Cortex of kidney (tissue), 1 donor: ENCODE measurements at places on chromosomes 7 and 10.

GRCh38 chr7:142562688-142563087 is 186.6 kb upstream of the PRSS1 start:
- DNase-seq = no peak

DNA sequence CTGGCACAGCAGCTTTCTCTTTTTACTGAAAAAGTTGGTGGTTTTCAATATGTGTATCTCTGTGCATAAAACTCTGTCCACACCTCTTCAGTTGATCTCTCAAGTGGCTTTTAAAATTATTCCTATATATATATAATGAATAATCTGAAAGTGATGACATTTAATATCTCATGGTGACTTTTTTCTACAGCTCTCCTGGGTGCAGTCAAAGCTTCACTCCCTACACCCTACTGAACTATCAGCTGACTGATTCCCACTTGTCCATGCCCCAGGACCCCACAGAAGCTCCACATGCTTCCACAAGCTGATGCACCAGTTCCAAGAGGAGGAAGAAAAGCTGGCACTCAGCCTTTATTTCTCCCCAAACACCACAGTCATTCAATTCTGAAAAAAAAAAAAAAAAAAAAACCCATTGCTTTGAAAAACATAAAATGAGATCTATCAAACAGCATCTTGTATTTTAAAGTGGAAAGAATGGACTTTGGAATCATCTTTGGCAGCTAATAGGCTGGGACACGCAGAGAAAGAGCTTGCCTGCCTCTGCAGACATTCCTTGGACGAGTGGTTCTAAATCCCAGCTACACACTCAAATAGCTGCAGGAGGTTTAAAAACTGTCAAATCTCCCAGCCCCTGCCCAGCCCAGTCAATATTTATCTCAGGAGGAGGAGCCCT is 75.3 kb upstream of the GDF10 start:
- DNase-seq = no peak

- DNase-seq = no peak
These were observed 23.1 kb upstream of the XRCC2 start for GRCh38 chr7:152699079-152699478.

GRCh38 chr10:4758256-4758655 is 67.8 kb upstream of the AKR1E2 start:
- no peak for DNase-seq

GRCh38 chr10:31209478-31209877 is 109.5 kb upstream of the ZEB1 start:
- DNase-seq = no peak

- DNase-seq = no peak
These were observed 479.7 kb upstream of the PCDH15 start for GRCh38 chr10:55280696-55281095.

DNA sequence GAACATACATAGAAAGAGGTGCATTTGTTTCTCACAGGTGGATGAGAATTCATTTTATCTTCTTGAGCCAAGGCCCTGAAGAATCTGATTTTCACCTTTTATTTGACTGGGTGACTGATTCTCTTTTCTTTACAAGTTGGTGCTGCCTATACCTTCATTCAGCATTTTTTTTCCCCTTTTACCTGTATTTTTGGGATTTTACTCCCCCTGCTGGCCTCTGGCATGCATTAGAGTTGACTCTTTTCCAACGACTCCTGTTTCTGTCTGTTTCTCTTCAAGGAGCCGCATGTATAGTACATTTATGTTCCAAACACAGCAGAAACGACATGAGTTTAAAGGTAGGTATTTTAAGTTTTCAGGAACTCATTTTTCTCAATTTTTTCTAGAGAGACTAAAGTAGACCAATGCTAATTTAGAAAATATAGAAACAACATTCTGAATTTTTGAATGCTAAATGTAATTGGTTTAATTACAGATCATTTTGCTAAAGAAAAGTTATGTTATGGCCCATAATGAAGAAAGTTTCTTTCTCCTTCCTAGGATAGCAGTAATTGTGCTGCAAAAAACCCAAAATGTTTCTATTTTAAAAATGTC is 149.8 kb upstream of the HDAC9 start:
- DNase-seq = no peak

DNA sequence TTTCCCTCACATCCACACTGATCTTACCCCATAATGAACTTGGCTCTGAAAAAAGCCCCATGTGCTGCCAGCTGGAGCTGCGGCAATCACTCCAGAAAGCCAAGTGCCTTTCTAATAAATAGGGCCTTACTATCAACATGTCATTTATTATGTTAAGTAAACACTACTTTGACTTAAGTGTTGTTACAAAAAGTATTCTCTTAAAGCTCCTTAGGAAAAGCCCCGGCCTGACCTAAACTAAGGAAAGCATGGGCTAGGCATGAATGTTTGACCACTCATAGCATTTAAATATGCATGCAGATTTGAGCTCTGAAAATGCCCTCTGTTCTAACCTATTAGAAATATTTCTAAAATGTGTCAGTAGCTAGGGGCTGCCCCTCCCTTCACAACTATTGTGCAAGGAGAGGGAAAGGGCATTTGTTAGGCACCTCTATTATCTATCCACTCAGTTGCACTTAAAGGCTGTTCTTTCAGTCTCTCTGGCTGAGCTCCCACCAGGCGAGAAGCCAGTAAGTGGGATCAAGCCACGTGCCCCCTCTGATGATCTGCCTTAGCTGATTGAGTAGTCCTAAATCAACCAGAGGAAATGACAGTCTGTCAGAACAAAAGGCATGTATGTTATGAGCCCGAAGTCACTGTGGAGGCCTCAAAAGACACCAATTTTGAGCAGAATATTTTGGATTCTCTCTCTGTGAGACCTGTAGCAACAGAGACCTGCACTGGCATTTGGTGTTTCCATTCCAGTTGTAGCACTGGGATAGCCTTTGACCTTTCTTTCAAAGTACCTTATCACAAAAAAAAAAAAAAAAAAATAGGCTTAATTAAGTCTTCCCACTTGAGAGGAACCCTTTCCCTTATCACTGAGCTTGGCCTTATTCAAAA is 77.1 kb downstream of the ITGB8 start:
- DNase-seq = no peak

- DNase-seq = no peak
These were observed 62.6 kb upstream of the GHITM start for GRCh38 chr10:84076540-84077195.

- DNase-seq = no peak
These were observed 91.7 kb downstream of the CFAP58 start for GRCh38 chr10:104445359-104445758.

GRCh38 chr10:67098461-67098860 is 172.6 kb downstream of the LRRTM3 start:
- no peak for DNase-seq

DNA sequence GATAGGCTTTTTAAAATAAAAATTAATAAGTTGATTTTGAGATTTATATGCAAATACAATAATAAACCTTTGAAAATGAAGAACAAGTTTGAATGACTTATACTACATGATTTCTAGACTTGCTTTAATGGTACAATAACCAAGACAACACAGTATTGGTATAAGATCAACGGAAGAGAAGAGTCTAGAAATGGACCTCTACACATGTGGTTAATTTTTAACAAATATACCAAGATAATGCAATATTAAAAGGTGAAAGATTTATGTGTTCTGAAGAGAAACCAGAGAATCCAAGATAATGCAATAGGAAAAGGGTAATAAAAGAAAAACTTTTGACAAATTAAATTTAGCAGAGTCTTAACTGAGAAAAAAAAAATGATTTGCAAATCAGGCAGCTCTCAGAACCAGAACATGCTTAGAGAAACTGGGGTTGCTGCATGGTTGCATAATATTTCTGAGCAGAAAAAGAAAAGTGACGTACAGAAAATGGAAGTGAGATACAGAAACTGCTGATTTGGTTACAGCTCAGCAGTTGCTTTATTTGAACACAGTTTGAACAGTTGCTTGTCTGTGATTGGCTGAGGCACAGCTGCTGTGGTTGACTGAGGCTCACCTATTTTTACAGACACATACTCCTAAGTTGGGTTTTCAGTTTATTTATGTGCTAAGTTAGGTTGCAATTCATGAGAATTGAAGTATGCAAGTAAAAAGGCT is 365.9 kb downstream of the CRPPA start:
- DNase-seq = no peak

DNA sequence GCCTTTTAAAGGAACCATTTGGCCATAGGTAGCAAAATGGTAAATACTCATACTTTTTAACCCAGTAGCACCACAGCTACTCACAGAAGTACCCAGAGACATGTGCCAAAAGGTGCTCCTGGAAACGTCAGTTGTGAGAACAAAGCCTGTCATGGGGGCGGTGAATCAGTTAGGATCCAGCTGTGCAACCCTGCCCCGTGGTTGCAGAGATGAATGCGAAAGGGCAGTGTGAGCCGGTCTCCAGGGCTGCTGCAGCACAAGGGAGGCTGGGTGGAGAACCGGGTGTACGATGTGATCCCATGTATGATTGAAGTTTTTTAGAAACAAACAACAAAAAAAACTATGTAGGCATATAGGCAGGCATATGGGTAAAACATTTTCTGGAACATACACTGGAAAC is 1.3 kb upstream of the LRRC18 start:
- no peak for DNase-seq

- DNase-seq = no peak
These were observed 105.0 kb downstream of the TRIM24 start for GRCh38 chr7:138565071-138565450.

DNA sequence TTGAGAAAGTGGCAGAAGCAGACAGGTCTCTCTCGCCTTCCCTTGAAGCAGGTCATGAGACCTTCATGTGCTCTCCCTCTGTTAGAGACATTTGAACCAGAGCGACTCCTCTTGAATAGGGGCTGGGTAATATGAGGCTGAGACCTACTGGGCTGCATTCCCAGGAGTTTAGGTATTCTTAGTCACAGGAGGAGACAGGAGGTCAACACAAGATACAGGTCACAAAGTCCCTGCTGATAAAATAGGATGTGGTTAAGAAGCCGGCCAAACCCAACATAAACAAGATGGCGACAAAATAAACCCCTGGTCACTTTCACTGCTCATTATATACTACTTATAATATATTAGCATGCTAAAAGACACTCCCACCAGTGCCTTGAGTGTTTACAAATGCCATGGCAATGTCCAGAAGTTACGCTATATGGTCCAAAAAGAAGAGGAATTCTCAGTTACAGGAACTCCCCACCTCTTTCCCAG is 43.5 kb upstream of the MSRB2 start:
- no peak for DNase-seq

DNA sequence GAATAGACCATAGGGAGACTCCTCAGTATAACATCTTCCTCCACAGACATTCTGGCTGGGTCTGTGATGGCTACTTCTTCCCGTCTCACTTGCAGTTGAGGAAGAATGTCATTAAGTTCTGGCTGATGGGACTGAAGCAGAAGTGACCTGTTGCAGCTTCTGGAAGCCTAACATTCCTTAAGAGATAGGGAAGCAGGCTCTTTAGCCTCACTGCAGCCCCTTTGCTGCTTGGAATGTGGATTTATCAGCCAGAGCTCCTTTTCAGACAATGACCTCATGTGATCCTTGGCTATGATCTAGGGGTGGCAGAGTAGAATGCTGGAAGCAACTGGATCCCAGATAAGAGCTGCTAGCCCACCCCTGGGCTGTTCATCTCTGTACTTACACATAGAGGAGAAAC is 142.5 kb downstream of the RNF216 start:
- no peak for DNase-seq

GRCh38 chr10:86655173-86655540 is 810 bp downstream of the OPN4 start:
- no peak for DNase-seq

DNA sequence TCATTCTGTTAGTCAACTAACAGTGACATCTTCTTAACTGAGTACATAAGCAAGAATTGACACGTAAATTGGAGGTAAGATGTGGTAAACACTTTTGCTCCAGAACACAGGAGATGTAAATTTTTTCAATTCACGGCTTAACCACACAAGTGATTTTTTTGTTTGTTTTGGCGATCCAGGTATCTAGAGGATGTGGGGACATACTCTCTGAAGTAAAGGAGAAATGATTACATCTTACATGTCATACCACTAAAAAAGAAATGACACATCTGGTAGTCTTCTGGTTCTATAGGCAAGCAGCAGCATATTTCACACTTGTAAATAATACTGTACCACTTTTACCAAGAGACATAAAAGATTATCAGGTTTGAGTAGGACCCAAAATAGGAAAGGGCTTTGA is 200.3 kb upstream of the ZWINT start:
- no peak for DNase-seq

DNA sequence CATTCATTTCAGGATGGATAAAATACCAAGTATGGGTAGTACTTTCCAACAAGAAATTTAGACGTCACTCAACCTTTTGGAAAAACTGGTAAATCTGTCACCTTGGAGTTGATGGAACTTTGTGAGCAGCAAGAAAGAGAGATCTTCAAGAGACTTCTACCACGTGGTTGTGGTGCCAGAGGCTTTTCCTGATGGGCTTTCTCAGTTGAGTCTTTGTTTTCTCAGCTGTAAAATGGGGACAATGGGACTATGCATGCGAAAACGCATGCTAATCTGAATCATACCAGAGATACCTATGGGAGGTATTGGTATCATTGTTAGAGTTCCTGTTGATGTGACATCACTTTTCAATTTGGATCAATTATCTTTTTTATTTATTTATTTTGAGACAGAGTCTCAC is 59.4 kb downstream of the THNSL1 start:
- no peak for DNase-seq

DNA sequence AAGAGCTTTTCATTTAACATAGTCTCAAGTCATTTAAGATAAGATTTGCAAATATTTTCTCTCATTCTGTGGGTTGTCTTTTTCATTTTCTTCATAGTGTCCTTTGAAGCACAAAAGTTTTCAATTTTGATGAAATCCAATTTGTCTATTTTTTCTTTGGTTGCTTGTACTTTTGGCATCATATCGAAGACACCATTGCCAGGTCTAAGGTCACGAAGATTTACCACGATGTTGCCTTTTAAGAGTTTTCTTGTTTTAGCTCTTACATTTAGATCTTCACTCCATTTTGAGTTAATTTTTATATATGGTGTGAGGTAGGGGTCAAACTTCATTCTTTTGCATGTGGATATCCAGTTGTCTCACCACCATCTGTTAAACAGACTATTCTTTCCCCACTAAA is 34.7 kb downstream of the TMEM270 start:
- no peak for DNase-seq

GRCh38 chr7:65892161-65892560 is 19.3 kb downstream of the VKORC1L1 start:
- DNase-seq = no peak

DNA sequence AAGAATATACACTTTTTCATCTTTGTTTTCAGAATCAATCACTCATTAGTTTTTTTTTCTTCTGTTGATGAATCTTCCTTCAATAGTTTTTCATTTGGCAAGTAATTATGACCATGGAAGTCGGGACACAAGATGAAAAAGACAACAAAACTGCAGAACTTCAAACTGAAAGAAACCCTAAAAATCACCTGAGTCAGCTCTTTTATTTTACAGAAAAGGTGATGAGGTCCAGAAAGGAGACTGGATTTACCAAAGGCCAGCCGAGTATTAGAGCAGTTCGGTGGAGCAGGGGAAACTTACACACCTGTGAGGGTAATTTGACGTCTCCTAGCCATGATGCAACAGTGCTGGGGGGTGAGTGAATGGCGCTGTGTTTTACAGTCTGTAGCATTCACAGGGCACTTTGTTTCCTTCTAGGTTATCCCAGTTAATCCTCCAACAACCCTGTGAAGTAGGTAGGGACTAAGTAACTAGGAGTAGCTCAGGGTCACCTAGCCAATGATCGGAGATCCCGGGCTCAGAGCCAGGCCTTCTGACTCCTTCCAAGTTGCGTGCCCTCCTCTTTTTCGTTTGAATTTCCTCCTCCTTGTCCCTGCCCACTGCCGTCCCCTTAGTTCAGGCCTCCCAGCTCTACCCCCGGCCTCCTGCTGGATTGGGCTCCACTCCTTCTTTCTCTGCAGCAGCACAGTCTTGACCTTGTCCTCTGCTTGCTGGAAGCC is 14.0 kb downstream of the RBM20 start:
- DNase-seq = no peak

- DNase-seq = no peak
These were observed 14.0 kb upstream of the GRIFIN start for GRCh38 chr7:2490181-2490651.
